Kidney capillary endothelial cell (primary cell): ENCODE measurements at places on chromosomes 6 and 20.

DNA sequence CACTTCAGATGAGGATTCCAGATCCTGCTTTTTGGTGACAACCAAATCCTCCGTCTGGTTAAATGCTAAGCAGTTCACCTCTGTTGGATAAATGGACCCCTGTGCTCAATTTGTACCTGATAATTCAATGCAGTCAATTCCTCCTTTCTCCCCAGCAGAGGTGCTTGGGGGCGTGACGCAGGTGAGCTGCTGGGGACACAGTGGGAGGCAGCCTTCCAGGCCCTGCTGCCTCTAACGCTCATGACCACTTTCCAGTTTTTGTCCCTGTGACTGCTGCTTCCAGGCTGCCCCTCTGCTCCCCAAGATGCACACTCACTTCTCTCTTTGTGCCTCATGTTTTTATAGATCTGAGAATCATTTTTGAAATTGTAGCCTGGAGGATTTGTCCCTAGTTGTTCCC is 78.5 kb downstream of the TTLL2 start:
- DNase-seq = no peak

- no peak for DNase-seq
These were observed 1281.6 kb downstream of the HACE1 start for GRCh38 chr6:103578115-103578514.

DNA sequence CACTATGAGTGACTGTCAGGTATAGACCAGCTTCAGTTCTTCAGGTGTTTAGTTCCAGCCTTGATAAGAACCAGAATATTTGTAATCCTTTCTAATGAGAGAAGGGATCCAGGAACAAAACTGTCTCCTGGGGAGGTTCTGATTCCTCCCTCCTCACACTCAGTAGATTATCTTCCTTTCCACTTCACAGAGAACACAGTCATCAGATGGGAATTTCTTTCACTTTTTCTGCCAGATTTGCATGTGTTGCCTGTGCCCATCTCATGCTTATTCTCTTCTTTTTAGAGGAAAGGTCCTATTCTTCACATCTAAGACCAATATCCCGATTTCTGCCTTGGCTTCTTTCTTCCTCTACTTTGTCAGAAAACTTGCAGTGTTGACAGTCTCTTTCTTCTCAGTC is 50.8 kb downstream of the CD109 start:
- DNase-seq = no peak

DNA sequence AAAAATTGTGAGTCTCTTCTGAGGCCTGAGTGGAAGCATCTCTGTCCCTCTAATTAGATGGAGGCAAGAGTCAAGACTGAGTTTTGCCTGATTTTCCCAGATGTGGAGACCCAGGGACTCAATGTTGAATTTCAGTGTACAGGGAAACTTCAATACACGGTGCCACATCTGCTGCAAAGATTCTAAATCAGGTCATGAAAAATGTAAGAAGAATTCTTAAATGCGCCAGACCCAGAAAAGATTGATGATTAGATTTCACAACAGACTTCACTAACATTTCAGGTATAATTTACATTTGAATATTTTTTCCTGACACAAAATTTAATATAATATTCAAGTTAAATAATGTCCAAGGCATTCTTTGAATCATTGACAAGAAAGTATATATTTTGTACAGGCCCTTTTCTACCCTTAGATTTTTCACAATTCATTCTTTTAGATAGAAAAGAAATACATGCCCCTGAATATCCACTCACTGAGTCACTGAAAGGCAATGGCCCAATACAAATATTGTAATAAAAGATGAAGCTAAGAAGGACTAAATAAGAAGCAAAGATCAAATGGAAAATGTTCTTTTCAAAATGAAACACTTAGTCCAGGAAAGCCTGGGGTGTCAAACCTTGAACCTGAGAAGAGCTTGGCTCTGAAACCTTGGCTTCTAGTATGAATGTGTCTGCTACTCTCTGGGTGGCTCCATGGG is 18.2 kb upstream of the HDGFL1 start:
- DNase-seq = no peak

GRCh38 chr6:15408758-15409157 is 162.9 kb downstream of the JARID2 start:
- DNase-seq = no peak

DNA sequence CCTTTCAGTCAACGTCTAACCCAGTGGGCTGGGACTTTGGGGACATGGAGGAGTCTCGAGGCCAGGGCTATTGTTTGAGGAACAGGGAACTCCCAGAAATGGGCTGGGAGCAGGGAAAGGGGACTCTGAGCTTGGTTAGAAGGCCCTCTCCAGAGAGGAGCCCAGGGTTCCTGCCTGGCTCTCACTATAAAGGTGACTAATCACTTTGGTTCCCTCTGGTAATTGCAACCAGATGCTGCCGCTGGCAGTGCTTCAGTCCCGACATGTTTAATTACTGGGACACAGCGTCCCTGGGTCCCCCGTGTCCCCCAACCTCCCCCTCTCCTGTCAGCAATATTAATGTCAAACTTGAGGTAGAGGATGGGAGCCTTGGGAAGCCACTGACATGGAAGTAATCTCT is 5.0 kb upstream of the GDF5 start:
- no peak for DNase-seq

DNA sequence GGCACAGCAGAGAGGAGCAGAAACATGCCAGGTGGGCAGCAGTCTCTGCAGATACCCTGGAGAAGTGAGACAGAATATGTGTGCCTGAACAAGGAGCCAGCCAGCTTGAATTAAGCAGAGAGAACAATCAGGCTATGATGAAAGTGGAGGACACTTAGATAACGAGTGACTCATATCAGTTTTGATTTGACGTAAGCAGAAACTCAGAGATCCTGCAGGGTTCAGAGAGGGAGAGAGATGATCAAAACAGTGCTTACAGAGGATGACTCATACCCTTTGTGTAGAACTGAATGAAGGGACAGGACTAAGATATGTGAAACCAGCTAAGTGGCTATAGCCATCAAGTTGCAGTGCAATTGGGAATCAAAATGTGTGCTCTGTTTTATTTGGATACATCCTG is 300.7 kb downstream of the TENT5A start:
- DNase-seq = no peak

- no peak for DNase-seq
These were observed 15.7 kb downstream of the SLC23A2 start for GRCh38 chr20:4985658-4986057.

DNA sequence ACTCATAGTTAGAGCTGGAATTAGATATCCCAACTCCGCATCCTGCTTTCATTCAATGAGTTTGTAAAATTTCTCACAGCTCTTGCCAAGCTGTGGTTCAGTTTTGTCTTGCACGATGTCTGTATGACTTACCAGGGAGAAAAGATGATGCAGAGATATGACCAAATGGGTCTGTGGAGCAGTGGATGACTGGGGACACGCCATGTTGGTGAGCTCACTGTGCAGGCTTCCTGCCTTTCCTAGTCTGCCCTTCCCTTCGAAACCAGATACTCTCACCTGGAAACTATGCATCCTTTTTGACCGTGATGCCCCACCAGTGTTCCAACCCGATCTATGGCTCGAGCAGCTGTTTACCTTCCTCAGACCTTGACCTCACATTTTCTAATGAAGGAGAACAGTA is 262.7 kb upstream of the BMP2 start:
- no peak for DNase-seq

- DNase-seq = no peak
These were observed 39.6 kb downstream of the JAG1 start for GRCh38 chr20:10634211-10634610.

DNA sequence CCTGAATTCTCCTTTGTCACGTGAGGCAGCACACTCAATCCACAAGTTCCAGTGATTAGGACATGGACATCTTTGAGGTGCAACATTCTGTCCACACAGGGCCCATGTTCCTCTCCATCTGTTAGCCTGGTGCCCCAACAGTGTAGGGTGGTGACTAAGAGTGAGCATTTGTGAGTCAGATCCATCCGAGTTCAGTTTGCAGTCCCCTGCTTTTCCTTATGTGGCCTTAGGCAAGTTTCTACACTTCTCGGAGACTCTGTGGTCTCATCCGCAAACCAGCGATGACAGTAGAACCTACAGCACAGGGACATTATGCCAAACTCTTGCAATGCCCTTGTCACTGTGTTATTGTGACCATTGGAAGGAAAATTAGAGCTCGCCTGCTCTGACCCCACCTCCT is 178.7 kb upstream of the CDH4 start:
- DNase-seq = no peak

- no peak for DNase-seq
These were observed 1.7 kb downstream of the PCMT1 start for GRCh38 chr6:149751239-149751638.

- DNase-seq = no peak
These were observed 892.3 kb downstream of the PHF3 start for GRCh38 chr6:64527899-64528298.

DNA sequence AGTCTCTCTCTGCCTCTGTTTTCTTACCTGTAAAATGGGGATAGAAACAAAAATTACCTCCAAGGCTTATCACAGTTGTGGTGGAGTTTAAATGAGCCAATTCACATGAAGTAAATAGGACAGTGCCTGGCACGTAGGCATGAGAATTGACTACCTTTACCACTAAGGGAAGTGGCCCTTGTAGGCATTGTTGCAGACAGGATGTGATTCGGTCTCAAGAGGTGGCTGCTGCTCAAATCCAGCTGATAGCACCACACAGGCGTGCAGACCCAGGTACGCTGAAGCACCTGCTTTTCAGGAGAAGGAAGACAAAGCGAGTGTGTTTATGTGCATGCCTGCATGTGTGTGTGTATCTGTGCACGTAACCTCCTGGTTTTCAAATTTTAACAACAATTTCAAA is 108.6 kb downstream of the EYA2 start:
- DNase-seq = no peak

DNA sequence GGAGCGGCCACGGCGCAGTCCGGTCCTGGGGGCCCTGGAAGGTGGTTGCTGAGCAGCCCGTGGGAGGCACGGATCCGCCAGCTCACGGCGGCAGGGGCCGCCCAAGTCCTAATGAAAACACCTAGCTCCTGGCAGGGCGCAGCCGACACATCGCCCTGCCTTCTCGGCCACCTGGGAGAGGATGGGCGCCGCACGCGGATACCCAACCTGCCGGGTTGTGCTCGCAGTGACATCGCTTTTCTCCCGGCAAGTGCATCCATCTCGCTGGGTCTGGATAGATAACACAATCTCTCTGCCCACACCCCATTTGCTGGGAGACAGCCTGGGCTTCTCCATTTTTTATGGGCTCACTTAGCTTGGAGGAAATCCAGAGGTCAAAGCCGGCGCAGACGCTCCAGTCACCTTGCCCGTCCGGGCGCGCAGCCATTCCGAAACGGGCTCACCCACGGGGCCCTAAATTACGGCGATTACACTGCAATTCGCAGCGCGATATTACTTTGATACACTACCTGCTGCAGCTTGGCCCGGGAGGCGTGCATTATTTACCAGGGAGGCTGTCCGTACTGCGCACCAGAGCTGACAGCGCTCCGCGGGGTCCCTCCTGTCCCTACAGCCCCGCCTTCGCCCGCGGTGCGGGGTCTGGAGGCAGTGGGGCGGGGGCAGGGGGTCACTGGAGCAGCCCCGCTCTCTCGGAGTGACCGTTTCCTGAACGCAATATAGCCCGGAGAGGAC is 36.2 kb upstream of the CCDC167 start:
- no peak for DNase-seq

DNA sequence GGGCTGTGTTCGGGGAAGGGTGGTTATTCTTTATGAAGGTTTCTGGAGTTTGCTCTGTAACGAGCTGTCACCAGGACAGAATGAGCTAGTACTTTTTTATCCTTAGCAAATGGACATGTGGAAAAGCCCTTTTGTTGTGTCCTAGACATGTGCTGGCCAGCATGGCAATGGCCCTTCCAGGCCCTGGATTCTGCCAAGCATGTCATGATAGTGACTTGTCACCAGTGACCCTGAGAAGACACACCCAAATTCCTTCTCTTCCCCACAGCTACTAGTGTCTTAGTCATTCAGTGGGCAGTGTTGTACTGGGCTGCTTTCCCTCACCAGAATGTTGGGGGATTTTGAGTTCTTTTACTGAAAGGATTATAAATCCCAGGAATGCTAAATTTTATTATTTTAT is 74.0 kb upstream of the XRN2 start:
- no peak for DNase-seq

GRCh38 chr6:157246048-157246630 is 77.2 kb downstream of the TMEM242 start:
- no peak for DNase-seq

DNA sequence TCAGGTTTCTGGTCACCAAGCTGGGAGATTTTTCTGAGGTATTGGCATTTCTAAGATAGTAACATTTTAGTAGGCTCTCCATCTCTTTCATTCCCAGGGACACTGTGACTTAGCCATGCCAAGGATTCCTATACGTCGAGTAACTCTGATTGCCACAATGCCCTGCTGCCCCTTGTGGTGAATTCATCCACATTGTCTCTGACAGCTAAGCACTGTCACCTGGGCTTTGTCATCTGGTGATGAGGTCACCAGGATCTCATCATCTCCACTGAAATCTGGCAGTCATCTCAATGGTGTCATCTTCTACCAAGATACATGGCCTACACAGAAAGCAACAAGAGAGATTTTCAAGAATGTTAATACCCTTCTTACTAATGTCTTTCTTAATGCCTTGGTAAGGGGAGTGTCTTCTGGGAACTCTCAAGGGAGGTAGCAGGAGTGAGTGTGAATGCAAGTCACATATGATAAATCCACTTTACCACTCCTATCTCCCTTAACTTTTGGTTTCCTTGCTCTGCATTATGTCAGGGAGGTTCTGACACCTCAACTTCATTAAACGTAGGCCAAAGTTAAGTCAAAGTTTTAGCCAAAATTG is 246.7 kb downstream of the CD109 start:
- DNase-seq = no peak

- DNase-seq = no peak
These were observed 207.1 kb downstream of the NFATC2 start for GRCh38 chr20:51335329-51335841.

DNA sequence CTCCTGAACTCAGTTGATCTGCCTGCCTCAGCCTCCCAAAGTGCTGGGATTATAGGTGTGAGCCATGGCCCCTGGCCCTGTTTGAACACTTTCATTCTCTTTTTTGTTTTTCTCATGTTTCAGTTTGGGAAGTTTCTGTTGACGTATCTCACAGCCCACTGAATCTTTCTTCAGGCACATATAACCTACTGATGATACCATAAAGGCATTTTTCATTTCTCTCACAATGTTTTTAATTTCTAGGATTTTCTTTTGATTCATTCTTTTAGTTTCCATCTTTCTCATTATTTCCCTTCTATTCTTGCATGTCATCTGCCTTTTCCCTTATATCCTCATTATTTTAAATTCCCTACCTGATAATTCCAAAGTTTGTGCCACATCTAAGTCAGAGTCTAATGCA is 58.5 kb upstream of the EZR start:
- no peak for DNase-seq

GRCh38 chr6:100229512-100229911 is 235.2 kb downstream of the SIM1 start:
- DNase-seq = no peak
